ENCODE measurements at places on chromosomes 13 and 19.
A peak's percentile ranks its signal among the peaks of the same experiment; 100 is the strongest.

- no peak for DNase-seq
Observed at GRCh38 chr13:44104197-44104490, 224.4 kb downstream of the LACC1 start.

GRCh38 chr19:47229676-47230053, 1.3 kb downstream of the BBC3 start:
- DNase-seq = no peak

DNA sequence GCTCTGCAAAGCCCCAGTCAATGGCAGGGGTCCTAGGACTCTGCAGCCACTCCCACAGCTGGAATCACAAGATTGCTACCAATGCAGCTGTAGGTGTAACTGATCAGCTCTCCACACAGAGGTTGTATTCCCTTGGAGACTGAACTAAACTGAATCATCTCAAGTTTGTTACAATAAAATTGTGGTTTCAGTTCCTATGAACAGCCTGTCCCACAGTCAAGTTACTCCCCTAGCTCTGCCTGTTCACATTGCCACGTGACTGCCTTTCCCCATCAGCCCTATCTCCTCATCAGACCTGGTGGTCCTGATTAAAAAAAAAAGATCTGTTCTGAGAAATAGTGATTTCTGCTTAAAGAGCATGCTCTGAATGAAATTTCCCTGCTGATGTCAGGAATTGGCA, 287.9 kb upstream of the NBEA start:
- no peak for DNase-seq

GRCh38 chr19:13981021-13981420, 25.1 kb downstream of the RFX1 start:
- no peak for DNase-seq

DNA sequence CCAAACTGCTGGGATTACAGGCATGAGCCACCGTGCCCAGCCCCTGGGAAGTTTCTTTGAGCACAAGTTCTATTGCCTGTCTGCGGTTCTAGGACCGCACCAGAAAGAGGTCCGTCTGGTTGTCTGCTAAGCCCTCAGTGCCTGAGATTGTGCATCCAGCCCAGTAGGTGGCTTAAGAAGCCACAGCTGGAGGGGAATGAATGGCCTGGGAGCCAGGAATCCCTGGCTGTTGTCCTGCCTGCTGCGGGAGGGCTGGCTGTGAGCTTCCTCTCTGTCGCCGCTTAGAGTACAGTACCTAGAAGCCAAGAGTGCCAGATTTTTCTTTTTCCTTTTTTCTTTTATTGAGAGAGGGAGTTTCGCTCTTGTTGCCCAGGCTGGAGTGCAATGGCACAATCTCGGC, 4.2 kb upstream of the TYK2 start:
- no peak for DNase-seq

DNA sequence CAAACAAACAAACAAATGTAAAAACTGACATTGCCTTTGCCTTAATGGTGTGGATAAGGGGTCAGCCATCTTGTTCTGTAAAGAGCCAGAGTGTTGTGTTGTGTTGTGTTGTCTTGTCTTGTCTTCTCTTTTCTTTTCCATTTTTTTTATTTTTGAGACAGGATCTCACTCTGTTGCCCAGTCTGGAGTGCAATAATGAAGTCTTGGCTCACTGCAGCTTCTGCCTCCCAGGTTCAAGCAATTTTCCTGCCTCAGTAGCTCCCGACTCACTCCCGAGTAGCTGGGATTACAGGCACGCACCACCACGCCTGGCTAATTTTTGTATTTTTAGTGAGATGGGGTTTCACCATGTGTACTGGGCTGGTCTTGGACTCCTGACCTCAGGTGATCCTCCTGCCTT, 27.8 kb downstream of the TIMM13 start:
- no peak for DNase-seq

DNA sequence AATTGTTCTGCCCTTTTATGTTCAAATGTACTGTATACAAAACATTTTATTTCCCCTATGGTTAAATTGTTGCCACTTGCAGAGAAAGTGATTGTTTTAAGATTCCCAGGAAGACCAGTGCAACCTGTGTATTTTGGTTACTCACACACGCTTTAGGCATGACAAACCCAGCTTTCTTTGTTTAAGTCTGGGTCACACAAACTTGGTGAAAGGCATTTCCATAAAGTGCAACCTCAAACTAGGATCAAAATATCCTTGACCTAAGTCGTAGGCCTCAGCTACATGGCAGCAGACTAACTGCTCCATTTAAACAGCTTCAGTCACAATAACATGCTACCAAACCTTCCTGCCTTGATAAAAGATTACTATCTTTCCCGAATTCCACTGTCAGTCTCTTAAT, 639.0 kb upstream of the PRR20A start:
- DNase-seq = no peak

DNA sequence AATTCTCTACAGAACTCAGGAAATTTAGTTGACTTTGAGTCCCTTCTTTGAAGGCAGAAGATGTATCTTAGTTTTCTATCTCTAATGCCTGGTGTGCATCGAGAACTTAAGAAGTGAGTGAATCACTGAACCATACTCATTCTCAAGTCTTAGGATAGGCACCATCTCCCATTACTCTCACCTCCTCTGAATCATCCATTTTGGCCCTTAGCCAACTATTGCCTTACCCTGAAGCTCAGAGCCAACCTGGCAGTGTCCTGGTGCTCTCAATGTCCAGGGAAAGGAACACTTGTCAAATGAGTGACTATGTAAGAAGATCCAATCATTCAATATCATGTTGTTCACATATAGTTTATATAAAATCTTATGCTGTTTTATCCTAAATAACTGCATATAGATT, 146.6 kb downstream of the RGCC start:
- DNase-seq = no peak

- peak; percentile 14 for DNase-seq
Observed at GRCh38 chr19:31338069-31338776, 11.0 kb downstream of the TSHZ3 start.

GRCh38 chr13:64276232-64276631, 2860.6 kb upstream of the PCDH20 start:
- no peak for DNase-seq

GRCh38 chr19:16585808-16586476, 13.7 kb upstream of the SLC35E1 start:
- DNase-seq = peak; percentile 45

DNA sequence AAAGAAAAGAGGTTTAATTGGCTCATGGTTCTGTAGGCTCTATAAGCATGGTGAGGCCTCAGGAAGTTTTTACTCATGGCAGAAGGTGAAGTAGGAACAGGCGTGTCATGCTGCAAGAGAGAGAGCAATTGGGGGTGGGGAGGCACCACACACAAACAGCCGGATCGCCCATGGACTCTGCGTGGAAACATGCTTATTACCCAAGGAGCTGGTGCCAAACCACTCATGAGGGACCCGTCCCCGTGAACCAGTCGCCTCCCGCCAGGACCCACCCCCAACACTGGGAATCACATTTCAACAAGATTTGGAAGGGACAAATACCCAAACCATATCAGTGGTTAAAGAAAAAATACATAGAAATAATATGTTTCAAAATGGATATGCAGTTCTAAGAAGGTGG, 174.6 kb upstream of the RNF113B start:
- DNase-seq = peak; percentile 9

DNA sequence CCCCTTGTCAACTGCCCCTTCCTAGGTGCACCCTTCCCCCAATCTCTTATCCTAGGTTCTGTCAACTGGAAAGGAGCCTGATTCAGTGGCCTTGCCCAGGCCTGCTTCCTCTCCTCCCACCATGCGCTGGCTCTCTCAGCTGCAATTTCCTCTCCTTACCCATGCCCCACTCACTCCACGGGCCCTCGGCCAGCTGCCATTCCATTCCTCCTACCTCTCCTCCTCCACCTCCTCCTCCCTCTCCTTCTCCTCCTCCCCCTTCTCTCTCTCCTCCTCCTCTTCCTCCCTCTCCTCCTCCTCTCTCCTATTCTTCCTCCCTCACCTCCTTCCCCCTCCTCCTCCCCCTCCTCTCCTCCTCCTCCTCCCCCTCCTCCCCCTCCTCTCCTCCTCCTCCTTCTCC, 9.6 kb upstream of the TIMM44 start:
- DNase-seq = no peak

DNA sequence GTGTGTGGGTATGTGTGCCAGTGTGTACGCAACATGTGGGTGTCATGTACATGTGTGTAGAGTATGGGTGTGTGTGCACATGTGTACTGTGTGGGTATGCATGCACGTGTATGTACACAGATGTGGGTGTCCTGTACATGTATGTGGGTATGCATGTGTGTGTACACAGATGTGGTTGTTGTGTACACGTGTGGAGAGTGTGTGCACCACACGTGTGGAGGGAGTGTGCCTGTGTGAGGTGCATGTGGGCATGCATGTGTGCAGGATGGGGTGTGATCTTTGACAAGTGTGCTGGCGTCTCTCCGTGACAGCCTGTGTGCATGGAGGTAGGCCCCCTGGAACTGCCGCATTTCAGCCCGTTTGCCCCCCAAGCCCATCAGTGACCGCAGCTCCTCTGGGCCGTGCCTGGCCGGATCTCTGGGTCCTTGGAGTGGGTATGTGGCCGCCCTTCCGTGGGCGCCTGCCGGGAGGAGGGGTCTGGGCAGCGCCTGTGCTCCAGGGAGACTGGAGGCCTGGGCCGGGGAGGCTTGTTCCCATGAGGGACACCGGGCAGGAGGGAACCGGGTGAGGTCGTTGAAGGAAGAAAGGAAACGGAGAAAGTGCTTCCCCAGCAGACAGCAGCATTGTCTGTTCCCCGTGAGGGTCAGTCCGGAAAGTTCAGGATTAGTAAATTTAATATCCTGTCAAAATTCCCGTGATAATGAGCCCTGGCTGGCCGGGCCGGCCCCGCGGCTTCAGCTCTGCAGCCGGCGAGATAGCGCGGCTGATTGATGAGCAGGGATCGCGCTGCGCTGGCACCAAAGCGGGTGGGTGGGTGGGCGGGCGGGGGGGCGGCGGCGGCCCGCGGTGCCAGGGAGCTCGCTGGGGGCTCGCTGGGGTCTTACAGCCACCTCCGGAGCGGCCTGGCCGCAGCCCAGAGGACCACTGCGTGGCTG, 91.1 kb upstream of the SOX1 start:
- no peak for DNase-seq

DNA sequence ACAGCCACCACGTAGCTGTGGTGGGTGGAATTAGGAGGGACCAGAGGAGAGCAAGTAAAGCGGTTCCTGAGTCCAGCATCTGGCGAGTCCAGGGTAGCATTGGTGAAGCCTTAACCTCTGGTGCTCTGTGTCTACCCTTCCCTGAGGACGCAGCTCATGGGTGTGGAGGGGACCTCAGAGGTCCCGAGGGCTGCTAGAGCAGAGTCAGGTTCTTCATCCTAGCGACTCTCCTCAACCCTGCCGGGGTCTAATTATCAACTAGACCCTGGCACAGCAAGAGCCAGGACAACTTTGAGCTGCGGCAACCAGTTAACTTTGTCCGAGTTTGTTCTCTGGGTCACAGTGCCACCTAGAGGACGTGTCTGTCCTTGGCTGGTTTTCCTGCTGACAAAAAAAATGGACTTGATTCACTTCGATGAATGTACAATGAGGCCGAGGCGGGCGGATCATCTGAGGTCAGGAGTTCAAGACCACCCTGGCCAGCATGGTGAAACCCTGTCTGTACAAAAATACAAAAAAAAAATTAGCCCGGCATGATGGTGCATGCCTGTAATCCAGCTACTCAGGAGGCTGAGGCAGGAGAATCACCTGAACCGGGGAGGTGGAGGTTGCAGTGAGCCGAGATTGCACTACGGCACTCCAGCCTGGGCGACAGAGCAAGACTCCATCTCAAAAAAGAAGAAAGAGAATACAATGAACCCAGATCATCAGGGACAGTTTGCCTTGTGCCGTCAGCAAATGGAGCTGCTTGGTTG, 25.0 kb downstream of the TSSK6 start:
- no peak for DNase-seq

- DNase-seq = no peak
Observed at GRCh38 chr19:12647047-12647446, 19.5 kb downstream of the MAN2B1 start.

GRCh38 chr13:76210262-76210661, 574.1 kb downstream of the LMO7 start:
- no peak for DNase-seq

DNA sequence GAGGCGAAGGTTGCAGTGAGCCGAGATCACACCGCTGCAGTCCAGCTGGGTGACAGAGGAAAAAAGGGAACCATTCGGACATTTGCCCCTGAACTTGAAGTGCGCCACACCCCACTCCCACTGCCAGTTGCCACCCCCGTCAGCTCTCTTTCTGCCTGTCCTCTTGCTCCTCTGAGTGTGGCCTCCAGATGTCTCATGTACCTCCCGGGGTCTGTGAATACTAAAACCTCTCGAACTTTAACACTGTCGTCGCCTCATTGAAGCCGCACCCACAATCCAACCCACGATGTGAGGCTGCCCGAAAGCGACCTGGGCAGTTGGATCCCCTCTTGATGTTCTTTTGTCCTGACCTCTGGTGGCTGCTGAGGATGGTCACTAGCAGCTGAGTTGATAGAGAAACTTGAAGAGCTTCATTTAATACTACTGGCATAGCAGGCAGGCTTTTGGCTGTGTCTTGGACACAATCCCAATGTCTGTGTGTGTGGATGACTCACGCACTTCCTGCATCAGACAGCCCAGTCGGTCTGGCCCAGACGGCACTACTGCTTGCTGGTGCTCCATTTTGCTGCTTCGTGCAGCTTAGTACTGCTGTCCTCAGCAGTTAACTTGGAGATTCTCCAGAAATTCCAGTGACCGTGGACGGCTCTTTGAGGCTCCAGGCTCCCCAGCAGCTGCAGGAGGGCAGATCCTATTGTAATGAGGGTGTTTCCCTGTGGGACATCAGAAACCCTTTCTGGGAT, 4.2 kb downstream of the FPR3 start:
- no peak for DNase-seq

- no peak for DNase-seq
Observed at GRCh38 chr13:98513837-98514236, 63.1 kb downstream of the STK24 start.

DNA sequence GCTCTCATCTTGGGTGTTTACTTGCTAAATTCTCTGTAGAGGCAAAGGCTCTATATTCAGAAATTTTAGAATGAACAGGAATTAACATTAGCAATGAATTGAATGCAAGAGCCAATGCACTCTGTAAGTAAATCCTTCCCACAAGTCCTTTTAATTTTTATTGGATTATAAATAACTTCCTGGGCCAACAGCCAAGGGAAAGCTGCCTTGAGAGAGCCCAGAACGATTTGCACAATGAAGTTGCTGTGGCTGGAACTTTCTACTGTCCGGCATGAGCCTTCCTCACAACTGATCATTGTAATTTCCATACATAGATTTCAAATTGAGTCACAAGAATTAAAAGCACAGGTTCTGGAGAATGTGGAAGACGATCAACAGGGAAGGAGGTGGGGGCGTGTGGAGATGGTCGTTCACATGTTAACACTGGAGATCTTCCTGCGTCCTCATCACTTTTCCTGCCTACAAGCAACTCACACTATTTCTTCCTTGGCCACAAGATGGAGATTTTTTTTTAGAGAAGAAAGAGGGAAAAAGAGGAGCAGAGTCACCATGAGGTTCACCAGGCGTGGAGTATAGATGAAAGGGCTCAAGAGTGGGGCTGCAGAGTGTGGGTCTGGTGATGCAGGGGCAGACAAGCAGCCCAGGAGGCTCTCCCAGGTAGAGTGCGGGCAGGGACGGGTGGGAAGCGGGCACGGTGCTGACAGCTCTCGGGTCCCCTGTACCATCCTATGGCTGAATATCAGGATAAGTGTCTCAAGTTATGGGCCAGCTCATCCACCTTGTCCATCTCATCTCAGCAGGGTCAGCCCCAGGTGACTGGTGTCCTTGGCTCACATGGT, 110.7 kb downstream of the SOX1 start:
- peak; percentile 33 for DNase-seq

- DNase-seq = no peak
Observed at GRCh38 chr19:50310759-50311465, 18.3 kb downstream of the KCNC3 start.

- DNase-seq = no peak
Observed at GRCh38 chr13:48078251-48078656, 16.6 kb downstream of the MED4 start.

Data from upper lobe of left lung (tissue), 6 donors.